ENCODE measurements at places on chromosomes 5 and 9.

GRCh38 chr9:115733318-115734110, 420.1 kb upstream of the PAPPA start:
- DNase-seq = no peak

DNA sequence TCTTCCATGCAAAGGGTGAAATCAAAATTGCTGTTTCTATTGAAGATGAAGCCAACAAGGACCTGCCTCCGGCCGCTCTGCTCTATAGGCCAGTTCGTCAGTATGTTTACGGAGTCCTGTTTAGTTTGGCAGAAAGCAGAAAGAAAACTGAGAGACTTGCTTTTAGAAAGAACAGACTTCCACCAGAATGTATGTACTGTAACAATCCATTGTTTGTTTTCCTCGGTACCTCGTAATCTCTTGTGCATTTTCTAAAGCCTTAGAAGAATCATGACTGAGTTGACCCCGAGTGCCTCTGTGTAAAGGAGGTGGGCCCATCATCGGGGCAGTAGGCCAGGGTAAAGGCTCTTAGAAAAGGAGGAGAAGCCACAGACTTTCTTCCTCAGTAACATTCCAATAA, 44.2 kb upstream of the PHF2 start:
- DNase-seq = no peak

DNA sequence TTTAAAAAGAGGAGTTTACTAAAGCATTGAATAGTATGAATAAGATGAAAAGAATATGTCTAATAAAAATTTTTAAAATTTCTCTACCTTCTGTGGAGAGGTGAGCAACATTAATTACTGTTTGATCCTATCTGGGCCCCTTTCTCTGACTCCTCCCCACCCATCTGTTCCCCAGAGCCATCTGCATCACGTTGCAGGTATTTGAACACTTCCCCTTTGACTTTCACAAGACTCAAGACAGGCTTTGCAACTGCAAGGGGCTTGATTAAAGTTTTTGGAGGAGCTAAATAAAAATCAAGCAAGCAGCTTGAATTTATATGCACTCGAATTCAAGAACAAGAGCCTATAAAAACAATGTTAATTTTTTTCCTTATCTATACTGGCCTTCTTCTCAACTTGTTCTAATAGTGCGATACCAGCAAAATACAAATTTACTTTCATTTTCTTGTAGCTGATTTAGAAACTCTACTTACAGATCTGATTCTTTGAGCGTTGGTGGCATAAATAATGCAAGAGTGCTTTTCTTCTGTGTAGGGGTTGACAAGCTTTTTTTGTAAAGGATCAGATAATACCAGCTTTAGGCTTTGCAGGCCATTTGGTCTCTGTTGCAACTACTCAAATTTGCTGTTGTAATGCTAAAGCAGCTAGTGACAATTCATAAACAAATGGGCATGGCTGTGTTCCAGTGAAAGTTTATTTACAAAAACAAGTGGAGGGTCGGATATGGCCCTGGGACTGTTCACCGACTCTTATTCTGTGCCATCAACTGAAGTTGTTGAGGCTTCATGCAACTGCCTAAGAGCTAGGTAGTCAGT, 21.2 kb downstream of the TXNDC8 start:
- no peak for DNase-seq

- DNase-seq = no peak
Measured at GRCh38 chr5:76849419-76850291, at the start of gene S100Z. Gene S100Z (plus strand): TSS chr5:76850014. CDS start chr5:76875360, 25,346 bp downstream.

DNA sequence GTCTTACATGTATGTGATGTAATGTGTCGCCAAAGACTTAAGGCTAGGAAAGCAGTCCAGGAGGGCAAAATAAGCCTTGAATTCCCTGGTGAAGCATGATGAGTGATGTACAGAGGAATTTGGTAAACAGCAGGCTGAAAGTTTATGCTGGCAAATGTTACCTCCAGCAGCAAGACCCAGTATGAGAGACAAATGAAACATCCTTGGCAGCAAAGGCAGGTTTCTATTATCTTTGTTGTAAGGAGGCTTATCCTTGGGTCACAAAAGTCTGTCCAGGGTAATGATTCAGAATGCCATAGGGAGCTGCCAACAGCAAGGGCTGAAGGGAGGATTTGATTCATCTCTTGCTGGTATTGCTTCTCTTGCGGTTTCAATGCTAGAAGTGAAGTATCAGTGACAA, 75.9 kb upstream of the HTR4 start:
- no peak for DNase-seq

DNA sequence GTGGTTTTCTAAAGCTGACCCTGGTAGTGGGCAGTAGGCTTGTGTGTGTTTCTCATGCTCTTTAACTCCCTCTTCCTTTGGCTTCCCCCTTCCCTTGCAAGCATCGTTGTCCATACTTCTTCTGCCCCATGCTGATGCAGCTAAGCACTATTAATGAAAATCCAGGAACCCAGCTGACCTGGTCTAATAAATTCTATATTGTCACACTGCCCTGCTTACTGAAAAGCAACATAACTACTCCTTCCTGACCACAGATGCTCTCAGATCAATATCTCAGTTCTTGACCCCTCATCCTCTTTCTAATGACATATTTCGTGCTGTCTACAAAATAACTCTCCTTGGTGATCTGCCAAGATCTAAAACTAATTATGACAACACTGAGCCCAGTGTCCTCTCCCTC, 405.5 kb downstream of the EFNA5 start:
- DNase-seq = no peak

DNA sequence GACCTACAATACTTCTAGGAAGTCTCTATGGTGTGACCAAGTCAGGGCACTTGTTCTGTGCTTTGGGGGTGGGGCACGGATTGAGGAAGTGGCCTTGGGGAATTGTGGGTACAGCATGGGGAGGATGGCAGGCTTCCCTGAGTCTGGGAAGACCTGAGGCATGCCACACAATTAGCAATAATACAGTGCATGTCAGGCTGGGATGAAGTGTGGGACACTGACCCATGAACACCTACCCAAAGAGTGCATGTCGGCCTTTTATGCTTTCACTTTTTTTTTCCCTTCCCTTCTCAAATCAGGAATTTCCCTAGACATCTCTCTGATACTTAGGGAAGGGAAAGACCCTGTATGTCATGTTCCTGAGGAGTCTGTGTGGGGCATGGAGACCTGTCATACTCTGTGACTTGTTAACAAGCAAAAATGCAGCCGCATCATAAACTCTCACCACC, 146.4 kb downstream of the PALM2AKAP2 start:
- no peak for DNase-seq

- DNase-seq = no peak
Measured at GRCh38 chr9:87671478-87671877, 54.4 kb upstream of the CTSL start.

DNA sequence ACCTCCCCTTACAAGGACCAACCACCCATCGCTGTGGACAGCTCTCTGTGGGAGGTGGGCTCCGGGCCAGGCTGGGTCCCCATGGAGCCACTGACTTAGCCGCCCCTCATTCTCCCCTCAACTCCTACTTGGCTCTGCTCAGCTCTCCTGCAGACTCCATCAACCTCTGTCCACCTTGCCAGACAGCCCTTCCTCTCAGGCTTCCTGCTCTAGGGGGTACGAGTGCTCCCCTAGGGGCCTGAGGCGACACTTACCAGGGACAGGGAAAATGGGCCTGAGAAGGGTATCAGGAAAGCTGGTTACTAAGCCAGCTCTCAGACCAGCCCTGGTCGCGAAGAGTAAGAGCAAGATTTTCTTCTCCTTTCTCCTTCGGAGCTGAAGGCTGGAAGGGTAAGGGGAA, 43.9 kb downstream of the SHB start:
- no peak for DNase-seq

DNA sequence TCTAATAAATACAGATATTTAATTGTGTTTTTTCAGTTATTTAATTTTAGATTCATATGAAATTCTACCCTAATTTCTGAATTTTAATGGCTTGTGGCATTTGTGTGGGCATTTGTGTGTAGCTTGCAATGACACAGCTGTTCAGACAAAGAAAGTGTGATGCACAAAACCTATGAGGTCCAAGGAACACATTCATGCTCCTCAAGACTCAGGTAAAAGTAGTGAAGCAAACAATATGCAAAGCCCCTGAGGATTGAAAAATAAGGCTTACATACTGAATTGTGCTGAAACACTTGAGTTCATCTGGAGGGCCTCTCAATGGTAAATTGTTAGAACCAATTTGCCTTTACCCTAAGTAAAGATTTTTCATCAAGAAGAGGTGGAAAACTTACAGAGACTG, 28.1 kb downstream of the IL7R start:
- no peak for DNase-seq

- no peak for DNase-seq
Measured at GRCh38 chr9:6779417-6780241, 21.9 kb downstream of the KDM4C start.

DNA sequence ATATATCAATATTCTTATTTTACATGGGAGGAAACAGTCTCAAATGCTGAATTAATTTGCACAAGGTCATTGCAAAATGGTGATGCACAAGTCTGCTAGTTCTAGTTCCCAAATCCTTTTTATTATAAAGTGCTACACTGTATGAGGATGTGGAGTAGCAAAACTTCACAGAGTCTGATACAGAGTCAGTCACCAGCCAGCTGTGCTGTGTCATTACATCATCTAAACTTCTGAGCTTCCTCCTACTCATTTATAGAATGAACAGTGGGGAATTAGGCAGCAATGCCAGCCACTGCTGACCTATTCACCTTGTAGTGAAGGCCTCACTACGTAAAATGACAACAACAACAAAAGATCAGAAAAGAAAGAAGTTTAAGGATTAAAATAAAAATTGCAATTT, 357.8 kb downstream of the TMEM167A start:
- DNase-seq = no peak

- no peak for DNase-seq
Measured at GRCh38 chr9:135615666-135616618, 23.4 kb downstream of the GLT6D1 start.

GRCh38 chr9:97447001-97447400, 35.1 kb downstream of the TDRD7 start:
- DNase-seq = no peak

DNA sequence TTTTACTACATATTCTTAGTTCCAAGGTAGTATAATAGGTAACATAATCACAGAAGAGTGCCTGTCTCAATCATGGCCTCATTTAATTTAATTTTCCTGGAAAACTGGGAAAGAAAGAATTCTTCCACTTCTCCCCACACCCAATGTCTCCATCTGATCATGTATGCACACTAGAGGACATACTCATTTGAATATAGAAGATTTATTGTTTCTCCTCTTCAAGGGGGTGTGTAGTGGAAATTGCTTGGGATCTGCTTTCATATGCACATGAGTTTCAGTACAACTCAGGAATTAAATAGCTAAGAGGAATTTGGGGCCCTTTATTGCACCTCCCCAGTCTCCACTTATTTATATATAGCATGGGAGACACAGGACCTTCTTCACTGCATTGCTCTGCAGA, 285.1 kb downstream of the SH3GL2 start:
- no peak for DNase-seq

- DNase-seq = no peak
Measured at GRCh38 chr5:142618130-142618523, 67.8 kb downstream of the FGF1 start.

- DNase-seq = no peak
Measured at GRCh38 chr5:107670932-107671741, at the start of gene EFNA5. Gene EFNA5 (minus strand): TSS chr5:107670937.

DNA sequence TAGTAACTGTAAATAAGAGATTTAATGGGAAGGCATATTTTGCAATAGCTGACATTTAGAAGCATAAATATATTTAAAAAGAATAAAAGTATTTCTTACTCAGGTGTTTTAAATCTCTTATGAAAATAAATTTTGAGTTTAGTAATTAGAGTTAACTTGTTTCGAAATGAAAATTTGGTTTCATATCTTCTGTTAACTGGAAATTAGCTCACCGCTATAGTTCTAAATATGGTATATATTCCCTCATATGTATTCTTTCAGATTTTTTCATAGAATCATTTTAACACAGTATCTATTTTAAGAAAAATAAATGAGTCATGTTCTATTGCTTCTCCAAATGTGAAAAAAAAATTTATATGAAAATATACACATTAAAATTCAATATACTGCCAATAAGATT, 434.1 kb downstream of the DTWD2 start:
- DNase-seq = no peak

DNA sequence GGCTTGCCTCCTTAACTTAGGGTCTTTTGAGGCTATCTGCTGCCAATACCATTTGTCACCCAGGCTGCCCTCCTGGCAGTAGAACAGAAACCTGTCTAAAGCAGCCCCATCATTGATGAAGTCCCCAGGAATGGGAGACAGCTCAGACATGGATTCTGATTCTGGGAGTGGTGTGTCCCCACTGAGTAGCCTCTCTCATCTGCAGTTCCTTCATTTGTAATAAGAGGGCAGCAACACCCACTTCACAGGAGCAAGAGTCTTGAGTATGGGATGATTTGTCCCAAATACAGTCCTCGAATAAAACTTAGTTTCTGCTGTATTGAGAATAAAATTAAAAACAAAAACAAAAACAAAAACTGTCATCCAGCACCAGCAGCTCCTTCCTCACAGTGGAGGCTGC, 167.6 kb downstream of the ASTN2 start:
- DNase-seq = no peak

- DNase-seq = no peak
Measured at GRCh38 chr9:18250053-18250452, 223.9 kb upstream of the ADAMTSL1 start.

GRCh38 chr9:114143234-114143633, 12.1 kb upstream of the COL27A1 start:
- DNase-seq = no peak

DNA sequence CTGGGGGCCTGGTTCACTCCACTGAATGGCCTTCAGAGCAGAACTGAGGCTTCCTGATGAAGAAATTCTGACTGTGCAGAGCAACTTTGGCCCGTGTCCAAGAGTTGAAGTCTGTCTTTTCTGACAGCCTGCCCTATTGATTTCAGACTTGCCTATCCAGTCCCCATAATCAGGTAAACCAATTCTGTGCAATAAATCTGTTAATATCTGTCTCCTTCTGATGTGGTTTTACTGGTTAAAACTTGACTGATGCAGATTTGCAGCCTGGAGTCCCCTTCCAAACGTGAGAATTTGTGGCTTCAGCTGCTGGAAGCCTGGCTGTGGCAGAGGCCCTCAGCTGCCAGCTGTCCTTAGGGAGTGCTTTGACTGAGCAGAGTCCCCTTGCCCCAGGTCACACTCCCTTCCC, 283.9 kb upstream of the ANKRD55 start:
- DNase-seq = no peak

- no peak for DNase-seq
Measured at GRCh38 chr5:34688015-34688810, 32.1 kb downstream of the RAI14 start.

DNA sequence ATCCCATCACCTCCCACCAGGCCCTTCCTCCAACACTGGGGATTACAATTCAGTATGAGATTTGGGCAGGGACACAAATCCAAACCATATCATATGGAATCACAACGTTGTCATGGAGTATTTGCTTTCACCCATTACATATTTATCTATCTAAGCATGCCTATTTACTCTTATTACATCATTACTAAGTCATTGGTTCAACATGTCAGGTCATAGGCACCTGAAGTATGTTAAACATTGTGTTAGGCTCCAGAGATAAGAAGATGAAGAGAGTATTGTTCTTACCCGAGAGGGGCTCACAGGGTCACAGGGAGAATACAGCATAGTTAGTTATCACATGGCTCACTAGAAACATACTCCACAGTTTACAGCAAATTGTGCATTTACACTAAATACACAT, 150.5 kb downstream of the TMEM161B start:
- DNase-seq = no peak

Data from neuronal stem cell (in vitro differentiated cells).